ENCODE measurements at places on chromosomes 11 and 22.
A peak's percentile ranks its signal among the peaks of the same experiment; 100 is the strongest.

DNA sequence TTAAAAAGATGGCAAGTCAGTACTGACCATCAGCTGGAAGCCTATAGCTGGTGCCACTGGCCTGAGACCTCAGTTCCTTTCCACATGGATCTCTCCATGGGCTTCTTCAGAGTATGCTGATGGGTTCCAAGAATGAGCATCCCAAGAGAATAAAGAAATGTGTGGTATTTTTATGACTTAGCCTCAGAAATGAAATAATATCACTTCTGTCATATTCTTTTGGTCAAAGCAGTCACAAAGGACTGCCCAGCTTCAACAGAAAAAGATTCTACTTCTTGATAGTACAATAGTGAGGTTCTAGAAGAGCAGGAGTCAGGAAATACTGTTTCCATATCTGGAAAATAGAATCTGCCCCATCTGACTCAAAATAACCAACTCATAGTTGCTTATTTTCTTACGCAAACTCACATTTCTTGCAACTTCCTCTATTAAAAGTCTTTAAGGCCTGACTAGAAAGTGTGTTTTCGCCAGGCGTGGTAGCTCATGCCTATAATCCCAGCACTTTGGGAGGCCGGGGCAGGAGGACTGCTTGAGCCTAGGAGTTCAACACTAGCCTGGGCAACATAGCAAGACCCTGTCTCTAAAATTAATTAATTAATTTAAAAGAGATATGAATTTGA lies 116.9 kb downstream of the SIK3 start:
- DNase-seq, result peak; percentile 45

- DNase-seq, result no peak
Observed at GRCh38 chr11:83722392-83723119, 436.4 kb upstream of the CCDC90B start.

GRCh38 chr22:33817512-33818127 lies 102.7 kb downstream of the LARGE1 start:
- no peak for DNase-seq

GRCh38 chr11:67998150-67999045 lies 5.5 kb downstream of the UNC93B1 start:
- DNase-seq, result no peak

DNA sequence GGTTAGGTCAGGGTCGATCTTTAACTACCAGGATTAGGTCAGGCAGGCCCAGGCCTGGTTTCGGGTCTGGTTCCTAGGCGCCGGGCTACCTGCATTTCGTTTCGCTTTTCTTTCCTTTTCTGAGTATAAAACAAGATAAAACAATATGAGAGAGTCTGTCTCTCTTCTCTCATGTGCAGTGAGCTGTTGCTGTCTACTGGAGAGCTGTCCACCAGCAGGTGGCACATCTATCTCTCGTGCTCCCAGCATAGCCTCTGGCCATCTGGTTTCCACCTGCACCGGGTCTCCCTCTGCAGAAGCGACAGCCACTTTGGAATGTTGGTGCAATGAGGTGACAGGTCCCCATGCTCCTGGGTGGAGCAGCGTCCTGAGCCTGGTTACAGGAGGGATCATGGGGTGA lies 27.6 kb downstream of the RIBC2 start:
- no peak for DNase-seq
